ENCODE measurements at places on chromosomes 11 and 22.

DNA sequence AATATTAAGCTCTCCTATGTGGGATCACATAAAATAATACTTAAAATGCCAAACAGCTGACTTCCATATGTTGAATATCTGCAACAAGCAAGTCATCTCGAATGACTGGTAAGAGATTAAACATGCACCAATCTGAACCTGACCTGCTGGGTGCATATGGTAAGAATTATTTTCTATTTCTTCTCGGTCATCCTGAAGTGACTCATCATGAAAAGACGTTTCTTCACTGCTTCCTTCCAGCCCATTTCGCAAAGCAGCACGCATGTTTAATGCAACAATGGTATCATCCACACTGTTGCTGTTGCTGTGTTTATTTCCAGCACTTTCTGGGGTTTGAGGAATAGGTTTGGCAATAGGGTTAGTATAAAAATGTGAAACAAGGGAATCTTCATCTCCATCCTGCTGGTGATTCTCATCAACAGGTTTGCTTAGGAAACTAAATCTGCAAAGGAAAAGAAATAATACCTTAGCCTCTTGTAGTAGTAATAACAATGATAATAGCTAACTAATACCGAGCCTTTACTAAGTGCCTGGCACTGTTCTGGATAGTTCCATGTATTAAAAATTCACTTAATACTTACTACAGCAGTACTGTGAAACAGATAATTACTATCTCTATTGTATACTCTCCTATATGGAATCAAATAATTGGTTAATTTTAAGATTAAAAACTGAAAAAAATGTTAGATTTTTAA lies 52.0 kb upstream of the CHRNA10 start:
- peak; percentile 99 for DNase-seq

DNA sequence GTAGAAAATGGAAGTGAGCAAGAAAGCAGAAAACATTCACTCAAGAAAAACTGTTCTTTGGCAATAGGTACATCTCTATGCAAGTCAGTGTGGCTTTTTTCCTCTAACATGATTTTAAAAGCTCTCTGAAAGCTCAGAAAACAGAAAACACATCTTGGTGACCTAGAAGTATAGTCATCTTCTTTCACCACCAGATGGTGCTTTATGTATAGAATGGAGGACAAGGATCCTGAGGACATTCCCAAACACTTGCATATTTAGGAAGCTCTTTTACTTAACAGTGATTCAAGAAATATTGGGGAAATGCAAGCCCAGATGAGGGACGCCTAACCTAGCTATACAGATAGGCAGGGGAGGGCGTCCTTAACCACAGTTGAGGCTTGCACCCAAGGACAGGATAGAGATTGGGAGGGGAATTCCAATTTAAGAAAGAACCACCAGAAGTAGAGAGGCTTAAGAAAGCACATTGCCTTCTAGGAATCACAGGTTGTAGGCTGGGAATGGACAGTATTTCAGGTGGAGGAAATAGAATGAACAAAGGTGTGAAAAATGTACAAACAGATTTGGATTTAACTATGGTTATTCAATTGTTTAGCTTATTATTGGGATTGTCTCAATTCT lies 13.8 kb upstream of the CCDC81 start:
- peak; percentile 53 for DNase-seq

DNA sequence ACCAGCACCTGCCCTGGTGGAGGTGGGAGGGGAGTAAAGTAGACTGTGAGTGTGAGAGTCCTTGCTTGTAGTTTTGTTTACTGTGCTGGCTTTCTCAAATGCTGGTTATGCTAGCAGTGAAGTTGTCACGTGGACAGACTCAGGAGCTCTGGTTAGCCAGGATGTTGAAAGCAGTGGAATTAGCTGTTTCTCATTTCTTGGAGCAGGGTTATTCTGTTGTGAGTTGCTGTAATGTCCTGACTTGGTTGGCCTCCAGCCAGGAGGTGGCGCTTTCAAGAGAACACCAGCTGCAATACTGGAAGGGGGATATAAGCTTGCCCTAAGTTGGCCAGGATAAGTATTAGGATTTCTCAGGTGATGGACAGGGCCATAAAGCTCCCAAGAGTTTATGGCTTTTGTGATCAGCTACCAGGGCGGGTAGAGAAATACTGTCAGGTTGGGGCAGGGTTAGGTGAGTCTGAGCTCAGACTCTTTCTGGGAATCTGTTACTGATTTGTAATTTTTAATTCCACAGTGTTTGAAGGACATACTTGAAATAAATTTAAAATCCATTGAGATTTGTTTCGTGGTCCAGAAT lies 13.7 kb downstream of the CYP2D6 start:
- no peak for DNase-seq

DNA sequence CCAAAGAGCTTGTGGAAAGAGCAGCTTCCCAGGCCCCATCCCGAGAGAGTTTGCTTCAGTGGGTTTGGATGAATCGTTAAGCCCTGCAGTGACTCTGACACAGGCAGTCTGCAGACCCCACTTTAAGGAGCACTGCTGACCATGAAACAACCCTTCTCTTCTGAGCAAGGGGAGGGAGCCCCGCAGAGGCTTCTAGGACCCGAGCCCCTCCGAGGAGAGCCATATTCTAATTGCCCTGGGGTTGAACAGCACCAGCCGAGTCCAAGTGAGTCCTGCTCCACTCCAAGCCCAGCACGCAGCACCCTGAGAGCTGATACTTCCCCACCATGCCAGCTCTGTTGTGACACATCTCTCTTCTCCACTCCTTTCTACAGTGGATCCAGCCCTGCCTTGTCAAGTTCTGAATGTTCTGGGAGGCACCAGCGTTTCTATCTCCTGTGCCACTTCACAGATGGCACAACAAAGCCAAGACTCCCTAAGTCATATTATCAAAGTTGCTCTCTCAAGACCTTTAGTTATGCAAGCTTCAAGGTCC lies 10.4 kb downstream of the USP2 start:
- no peak for DNase-seq

GRCh38 chr11:70072861-70073755 lies 5.0 kb upstream of the ANO1 start:
- no peak for DNase-seq

DNA sequence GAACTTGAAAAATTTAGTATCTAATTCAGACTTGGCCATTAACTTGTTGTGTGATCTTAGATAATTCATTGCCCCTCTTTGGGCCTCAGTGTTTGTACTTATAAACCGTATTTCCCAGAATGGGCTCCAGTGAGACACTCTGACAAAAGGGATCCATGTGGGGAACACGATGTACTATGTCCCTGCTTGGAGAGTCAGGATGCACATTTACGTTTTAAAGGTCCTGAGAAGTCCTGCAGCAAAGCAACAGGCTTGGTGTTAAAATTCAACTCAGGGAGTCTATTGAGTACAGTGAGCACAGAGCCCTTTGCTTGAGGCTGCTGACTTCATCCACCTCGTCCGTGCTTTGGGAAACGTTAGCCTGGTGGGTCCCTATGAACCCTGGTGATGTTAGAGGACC lies 9.0 kb downstream of the WNT11 start:
- DNase-seq, result no peak

GRCh38 chr11:116543099-116543498 lies 229.7 kb downstream of the BUD13 start:
- no peak for DNase-seq
